ENCODE measurements at places on chromosomes 3 and 15. TPM values are rescaled to one million over a fixed set of nuclear protein-coding genes. Genes with fewer than 3 reads are reported as not detected.

DNA sequence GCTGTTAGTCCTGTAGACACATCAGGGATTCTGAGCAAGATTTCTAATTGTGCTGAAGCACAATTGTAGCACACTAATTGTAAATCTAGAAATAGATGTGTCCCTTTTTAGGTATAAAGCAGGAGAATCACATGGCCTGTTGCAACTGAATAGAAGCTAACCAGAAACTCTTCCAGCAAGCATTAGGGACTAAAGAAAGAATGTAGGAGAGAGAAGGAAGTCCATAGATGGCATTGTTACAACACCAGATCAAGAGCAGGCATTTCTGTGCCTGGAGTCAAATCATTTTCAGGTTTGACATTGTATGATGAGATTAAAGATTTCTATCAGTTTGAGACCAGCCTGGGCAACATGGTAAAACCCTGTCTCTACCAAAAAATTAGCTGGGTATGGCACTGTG lies 27.4 kb downstream of the CALML4 start:
- no peak for DNase-seq

FBXO45 gene
- total RNA-seq: 19.6 TPM

GRCh38 chr15:62617741-62618140 lies 424.8 kb upstream of the TPM1 start:
- no peak for DNase-seq

DNA sequence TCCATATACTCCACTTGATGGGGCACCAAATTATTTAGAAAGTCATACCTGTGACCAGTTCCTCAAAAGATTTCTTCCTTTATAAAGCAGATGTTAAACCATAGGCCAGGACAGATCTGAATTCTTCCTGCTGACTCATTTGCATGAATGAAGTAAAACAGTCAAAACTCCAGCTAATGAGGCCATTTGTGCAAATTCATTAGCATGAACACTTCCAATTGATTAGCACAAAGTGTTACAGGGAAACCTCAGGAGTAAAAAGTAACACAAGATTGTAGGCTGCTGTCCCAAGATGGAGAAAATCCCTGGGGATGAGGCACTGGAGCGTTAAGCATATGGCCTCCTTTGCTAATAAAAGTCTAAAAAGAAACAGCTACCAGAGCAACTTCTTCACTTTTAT lies 149.8 kb downstream of the ZNF385D start:
- no peak for DNase-seq

CFAP91 gene
- not detected for total RNA-seq

- DNase-seq: no peak
These were observed 22.0 kb downstream of the COLQ start for GRCh38 chr3:15499536-15499935.

DNA sequence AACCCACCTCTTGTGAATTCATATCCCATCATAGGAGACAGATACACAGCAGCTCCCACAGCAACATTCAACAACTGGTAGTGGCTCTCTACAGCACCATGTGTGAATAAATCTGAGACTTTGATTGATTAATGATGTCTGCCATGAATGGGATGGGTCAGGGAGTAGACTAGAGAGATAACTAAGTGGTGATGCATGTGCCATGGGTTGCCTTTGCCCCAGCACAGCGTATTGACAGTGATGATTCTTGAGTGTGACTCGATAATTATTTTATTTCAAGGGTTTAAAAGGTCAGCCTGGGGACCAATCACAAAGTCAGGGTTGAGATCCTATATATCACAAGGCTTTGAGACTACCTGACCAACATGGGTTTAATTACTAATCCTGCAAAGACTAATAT lies 295.9 kb downstream of the PTPRG start:
- no peak for DNase-seq

CHRFAM7A gene
- 0.74 TPM for total RNA-seq

GRCh38 chr3:43866529-43867353 lies 176.0 kb downstream of the ABHD5 start:
- no peak for DNase-seq

GRCh38 chr15:83769411-83769999 lies 115.6 kb downstream of the ADAMTSL3 start:
- DNase-seq: no peak

ZNF774 gene
- 0.27 TPM for total RNA-seq

CSPG4 gene
- 32.3 TPM for total RNA-seq
